Calu3 (cell line): ENCODE measurements at places on chromosomes 7 and 10. TPM values are rescaled to one million over a fixed set of nuclear protein-coding genes. Genes with fewer than 3 reads are reported as not detected.
A peak's percentile ranks its signal among the peaks of the same experiment; 100 is the strongest.

ADGRA1 gene
- total RNA-seq: not detected in 2 replicates

HABP2 gene
- 0.59 and 1.0 TPM in 2 replicates for total RNA-seq

FBXW4 gene
- 15.7 and 18.7 TPM in 2 replicates for total RNA-seq

SGMS1 gene
- total RNA-seq: 26.1 and 34.5 TPM in 2 replicates

SEC31B gene
- 6.5 and 6.7 TPM in 2 replicates for total RNA-seq

ABCB1 gene
- 5.7 and 15.8 TPM in 2 replicates for total RNA-seq

STAG3 gene
- 0.66 and 1.2 TPM in 2 replicates for total RNA-seq

FAM185A gene
- total RNA-seq: 9.1 and 9.9 TPM in 2 replicates

ELFN1 gene
- 0.27 TPM in 1 of 2 replicates, not detected in the other for total RNA-seq

CDC14C gene
- 0.24 TPM in 1 of 2 replicates, not detected in the other for total RNA-seq

POLR2J2 gene
- total RNA-seq: 13.9 and 16.6 TPM in 2 replicates

DNA sequence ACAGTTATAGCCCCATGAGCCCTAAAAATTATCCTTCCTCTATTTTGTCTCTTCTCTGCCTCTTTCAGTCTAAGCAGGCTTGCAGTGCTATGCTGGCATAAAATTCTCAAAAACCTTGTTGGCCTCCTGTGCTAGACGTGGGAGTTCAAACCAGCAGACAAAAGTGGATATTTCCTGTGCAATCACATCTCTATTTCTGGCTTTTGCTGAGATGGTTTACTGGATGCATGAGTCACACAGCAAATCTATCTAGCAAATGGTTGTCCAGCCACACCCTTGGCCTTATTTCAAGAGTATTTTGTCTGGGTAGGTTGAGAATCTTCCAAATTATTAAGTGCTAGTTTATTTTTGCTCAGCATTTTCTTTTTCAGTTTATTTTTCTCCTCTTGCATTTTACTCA is 370.8 kb downstream of the CDC14C start:
- DNase-seq: no peak

DNA sequence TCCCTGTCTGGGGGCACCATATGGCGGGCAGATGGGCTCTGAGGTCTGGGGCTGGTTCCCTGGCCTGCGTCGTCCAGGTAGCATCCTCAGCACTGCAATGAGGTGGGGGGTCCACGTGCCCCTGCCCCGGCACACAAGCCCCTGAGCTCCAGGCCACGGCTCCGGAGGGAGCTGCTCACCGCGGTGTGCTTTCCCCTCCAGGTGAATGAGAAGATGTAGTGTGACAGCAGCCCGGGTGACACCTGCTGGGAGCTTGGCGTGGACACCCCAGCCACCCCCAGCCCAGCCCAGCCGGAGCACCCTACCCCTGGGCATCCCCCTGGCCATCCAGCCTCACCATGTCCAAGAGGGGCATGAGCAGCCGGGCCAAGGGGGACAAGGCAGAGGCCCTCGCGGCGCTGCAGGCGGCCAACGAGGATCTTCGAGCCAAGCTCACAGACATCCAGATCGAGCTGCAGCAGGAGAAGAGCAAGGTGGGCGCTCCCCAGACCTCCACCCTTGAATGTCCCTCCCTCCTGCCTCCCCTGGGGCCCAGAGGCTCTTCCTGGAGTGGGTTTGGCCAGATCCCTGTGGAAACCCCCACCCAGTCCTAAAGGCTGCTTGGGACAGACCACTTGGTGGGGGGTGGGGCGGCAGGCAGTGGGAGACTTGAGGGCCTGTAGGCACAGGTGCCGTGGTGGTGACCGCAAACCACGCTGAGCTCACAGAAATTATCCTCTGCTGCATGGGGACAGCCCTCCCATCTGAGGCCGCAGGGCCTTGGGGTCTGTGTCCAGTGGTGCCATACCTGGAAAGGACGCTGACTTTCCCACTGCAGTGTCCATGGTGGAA is 38.9 kb downstream of the JAKMIP3 start:
- no peak for DNase-seq

DNA sequence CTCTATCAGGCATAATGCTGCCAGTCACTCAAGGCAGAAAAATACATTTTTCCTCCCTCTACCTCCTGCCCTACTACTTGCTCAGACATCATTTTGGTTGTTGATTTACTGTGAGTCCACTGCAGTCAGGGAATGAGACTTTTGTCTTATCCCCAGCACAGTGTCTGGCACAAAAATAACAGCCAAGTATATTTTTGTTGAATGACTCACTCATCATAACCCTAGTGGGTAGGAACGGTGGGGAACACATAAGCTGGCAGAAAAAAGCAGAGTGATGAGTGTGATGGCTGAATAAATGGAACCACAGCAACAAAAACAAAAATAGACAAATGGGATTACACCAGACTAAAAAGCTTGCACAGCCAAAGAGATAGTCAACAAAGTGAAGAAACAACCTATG is 65.8 kb upstream of the LAMB4 start:
- DNase-seq: no peak

GRCh38 chr10:28722065-28722803 is 44.9 kb downstream of the BAMBI start:
- peak; percentile 54 for DNase-seq

- DNase-seq: no peak
Measured at GRCh38 chr10:130636313-130636930, 500.2 kb downstream of the GLRX3 start.

- DNase-seq: no peak
Measured at GRCh38 chr7:131467788-131468187, 88.6 kb downstream of the PODXL start.

DNA sequence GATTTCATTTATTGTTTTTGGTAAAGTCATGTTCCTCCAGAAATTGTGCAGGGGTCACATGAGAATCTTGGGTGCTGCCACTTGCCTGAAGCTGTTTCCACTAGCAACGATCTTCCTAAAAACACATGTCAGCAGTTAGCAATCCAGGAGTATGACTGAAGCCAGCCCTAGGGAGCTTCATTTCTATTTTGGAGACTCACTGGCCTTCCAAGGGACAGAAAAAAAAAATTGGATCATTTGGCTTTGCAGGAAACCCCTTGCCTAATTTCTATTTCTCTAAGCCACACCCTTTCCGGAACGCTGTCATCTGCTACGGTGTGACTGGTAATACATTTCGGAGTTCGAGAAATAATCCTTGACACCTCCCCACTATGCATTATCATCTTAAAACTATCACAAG is 204.7 kb downstream of the TAX1BP1 start:
- DNase-seq: no peak

DNA sequence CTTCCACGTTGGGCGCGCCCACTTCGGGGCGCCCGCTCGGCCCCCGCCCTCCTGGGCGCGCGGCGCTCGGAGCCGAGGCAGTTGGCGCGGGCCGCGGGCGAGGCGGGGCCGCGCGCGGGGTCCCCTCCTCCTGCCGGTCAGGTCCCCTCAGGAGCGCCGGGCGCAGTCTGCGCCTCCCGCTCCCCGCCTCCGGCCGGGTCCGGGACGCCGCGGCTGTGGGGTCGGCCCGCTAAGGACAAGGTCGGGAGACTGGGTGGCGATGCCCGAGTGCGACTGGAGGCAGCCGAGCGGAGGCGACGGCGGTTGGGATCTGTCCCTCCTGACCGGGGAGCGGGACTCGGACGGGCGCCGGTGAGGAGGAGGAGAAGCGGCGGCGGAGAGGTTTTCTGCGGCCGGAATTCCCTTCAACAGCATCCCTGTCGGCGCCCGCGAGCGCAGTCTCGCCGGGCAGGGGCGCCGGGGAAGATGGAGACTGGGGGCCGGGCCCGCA is at the start of gene ATRNL1:
Gene ATRNL1 (plus strand): TSS at position 80 of the 490 bp plus-strand sequence. CDS start 386 bp downstream, at position 466.
- no peak for DNase-seq

- DNase-seq: no peak
Measured at GRCh38 chr7:79893991-79894390, 240.6 kb upstream of the GNAI1 start.

- no peak for DNase-seq
Measured at GRCh38 chr7:110595694-110596093, 495.2 kb upstream of the LRRN3 start.

GRCh38 chr7:143280160-143280559 is 4.6 kb upstream of the TMEM139 start:
- no peak for DNase-seq

DNA sequence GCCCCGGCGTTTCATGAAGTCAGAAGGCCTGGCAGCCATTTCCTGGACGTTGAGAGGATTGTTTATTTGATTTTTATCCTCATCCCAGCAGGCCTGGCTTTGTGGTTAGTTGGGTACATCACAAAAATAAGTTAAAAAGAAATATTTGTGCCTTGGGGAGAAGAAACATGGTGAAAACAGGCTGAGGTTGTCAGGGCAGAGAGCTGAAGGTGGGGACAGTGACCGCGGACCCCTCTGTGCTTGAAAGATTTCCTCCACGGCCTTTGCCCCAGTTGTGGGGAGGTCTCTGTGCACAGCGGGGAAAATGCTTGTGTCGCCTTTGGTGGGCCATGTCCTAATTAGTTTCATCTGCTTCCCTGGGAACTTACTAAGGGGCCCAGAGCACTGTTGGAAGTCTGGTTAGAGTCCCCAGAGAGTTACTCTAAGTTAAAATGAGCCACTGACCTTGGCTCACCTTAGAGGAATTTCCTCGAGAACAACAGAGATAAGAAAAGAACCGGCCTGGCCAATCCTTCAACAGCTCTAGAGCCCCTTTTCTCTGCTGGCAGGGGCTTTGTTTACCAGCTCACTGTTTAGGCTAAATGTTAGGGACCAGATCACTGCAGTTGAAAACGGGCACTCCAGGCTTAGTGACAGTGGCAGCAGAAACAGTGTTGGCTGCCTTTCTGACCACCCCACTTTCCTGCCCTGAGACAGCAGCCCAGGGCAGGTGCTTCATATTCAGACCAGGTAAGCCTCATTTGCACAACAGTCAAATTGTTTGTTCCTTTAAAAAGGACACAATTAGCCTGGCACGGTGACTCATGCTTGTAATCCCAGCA is 37.9 kb downstream of the CRCP start:
- no peak for DNase-seq

DNA sequence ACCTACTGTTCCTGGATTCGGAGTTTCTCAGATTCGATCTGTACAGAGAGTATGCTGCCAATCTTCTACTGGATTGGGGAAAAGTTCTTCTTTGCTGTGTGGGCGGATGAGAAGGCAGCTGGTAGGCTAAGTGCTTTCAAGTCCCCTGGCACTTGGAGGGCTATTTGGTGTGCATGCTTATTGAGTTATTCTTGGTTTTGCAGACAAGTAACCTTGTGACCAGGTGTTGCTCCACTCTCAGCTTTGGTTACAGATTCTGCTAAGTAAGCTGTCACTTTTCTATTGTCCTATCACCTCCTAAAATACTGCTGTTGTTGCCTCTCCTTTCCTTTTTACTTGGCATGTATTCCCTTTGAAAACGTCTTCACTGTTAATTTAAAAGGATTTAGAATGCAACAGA is 1375.1 kb upstream of the LRRTM3 start:
- no peak for DNase-seq

DNA sequence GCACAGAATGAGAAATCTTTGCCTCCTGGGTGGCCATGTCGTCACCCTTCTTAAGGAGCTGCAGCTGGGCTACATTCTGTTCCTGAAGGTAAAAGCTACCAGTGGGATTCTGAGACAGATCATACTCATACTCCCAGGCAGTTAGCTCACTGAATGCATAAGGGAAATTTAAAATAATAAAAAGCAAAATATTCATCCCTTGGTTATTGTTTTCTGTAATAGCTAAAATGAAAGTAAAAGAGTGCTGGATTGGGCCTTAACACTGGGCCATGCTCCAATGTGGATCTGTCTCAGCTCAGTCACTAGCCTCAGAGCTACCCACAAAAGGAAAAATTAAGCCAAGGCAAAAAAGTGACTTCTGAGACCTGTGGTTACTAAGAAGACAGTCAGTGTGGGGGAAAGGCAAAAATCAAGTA is 8.9 kb upstream of the DYNC2I1 start:
- DNase-seq: no peak

- DNase-seq: no peak
Measured at GRCh38 chr10:25561758-25562157, 372.3 kb upstream of the MYO3A start.

DNA sequence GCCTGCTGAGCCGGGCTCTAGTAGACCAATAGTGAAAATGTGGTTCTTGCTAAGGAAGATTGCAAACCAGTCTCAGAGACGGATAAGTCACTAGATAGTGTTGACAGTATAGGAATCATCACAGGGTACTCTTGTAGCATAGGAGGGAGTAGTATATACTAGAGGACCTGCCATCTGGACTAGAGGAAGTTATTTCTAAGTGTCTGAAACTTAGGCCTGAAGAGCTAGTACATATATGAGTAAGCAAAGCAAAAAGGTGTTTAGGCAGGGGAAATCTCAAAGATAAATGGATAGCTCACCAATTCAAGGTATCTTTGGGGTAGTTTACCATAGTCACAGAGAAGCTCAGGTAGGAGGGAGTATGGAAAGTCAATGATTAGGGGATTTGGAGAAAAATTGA is 428.1 kb downstream of the CNTNAP2 start:
- DNase-seq: no peak

GRCh38 chr10:118680197-118680596 is 74.6 kb downstream of the CACUL1 start:
- no peak for DNase-seq

- no peak for DNase-seq
Measured at GRCh38 chr7:100061518-100062193, 12.1 kb downstream of the ZSCAN21 start.

- DNase-seq: no peak
Measured at GRCh38 chr10:8375137-8375536, 320.6 kb downstream of the GATA3 start.
